Astrocyte of the cerebellum (primary cell): ENCODE measurements at places on chromosomes 7 and 10.
A peak's percentile ranks its signal among the peaks of the same experiment; 100 is the strongest.

DNA sequence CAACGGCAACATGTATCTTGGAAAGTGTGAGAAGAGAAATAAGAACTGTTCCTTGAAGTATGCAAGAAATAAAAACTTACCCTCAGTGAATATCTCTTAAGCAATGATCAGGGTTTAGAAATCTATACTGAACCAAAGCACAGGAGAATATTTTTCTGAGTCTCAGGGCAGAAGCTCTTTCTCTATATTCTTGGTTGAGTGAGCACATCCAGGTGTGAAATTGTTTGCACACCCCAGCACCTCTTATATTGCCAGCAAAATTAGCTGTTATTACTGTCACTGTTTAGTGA is 8.4 kb downstream of the DLX6 start:
- DNase-seq = no peak

DNA sequence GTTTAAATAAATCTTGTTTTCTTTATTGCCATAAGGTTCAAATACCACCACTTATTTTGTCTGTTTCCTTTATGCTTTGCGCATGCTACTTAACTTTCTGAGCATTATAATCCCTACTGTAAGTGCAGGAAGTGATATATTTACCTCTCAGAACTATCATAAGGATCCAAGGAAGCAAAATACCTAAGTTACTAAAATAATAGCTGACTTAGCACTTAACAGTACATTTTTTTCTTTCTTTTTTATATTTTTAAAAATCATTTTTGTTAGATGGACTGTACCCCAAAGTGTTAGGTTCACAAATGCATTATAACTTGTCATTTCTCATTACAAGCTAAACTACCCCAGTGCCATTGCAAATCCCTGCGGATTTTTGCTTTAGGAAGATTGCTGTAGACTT is 663.8 kb downstream of the SUGCT start:
- no peak for DNase-seq

- DNase-seq = no peak
Observed at GRCh38 chr10:73229567-73229966, 17.5 kb downstream of the DNAJC9 start.

DNA sequence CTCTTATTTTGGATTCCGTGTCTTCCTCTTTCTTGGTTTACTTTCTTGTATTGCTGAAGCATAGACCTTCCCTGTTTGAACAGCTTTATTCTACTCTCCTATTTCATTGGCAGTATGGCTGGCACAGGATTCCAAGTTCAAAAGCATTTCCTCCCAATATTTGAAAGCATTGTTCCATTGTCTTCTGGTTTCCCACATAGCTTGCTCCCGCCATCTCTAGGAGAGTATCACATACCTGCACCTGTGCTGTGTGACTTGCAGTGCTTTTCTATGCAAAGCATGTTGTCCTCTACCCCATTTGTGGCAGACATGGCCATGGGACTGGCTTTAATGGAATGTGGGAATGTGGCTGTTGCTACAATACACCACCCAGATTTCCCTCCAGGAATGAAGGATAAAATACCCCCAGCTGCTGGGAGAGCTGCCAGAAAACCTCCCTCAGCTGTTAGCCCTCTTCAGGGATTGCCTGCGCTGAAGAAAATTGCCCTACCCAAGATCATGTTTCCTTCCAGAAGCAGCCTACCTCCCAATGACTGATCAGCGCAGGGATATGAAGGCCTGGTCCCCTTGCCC is 6.9 kb upstream of the MYOF start:
- DNase-seq = no peak

DNA sequence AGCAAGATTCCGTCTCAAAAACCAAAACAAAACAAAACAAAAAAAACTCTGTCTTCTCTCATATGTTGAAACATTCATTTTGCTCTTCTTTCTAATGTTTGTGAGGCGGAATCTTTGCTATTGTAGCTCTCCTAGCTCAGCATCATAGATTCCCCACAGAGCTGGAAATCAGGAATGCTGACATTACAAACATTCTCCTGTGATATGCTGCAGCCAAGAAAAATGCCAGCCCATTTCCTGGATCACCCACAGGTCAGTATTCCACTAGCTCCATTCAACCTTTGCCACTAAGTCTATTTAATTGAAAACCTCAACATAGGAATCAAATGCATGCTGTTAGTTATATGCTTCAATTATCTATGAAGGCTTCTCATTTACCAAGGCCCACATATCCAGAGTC is 186.3 kb downstream of the IPMK start:
- DNase-seq = peak; percentile 11

- DNase-seq = no peak
Observed at GRCh38 chr7:89017695-89018094, 222.2 kb upstream of the TEX47 start.

- DNase-seq = peak; percentile 46
Observed at GRCh38 chr7:82729172-82730030, 285.8 kb upstream of the CACNA2D1 start.

DNA sequence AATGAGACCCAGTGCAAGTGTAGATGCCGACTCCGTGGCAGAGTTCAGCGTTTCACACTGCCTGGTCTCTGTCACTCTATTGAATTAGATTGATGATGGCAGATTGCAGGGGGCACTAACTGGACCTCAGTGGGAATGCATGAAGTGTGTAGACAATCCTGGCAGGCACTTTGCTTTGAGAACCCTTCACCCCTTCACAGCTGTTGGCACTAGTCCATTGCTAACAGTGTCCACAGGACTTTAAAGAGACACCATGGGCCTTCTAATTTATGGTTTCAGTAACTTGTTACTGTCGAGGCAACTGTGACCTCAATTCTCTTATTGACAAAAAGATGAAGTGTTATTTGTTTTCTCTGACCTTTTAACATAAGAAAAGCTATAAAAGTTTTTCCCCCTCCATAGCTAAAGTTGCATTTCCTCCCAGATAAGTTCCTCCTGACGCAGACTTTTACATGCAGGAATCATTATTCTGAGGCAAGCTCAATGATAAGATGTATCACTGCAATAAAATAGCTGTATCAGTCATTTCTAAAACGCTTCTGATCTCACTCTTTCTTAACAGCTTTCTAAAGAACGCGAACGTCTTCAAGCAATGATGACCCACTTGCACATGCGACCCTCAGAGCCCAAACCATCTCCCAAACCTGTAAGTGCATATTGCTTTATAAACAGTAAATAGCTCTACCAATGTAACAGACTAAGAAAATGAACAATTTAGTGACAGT is 238.9 kb downstream of the FOXP2 start:
- peak; percentile 4 for DNase-seq

- DNase-seq = no peak
Observed at GRCh38 chr10:31647861-31648260, 280.8 kb downstream of the ARHGAP12 start.

- DNase-seq = no peak
Observed at GRCh38 chr7:127417346-127417745, 24.8 kb upstream of the ZNF800 start.

- DNase-seq = no peak
Observed at GRCh38 chr7:112154690-112155089, 51.5 kb downstream of the DOCK4 start.

GRCh38 chr10:111873621-111874135 is 309.9 kb downstream of the GPAM start:
- no peak for DNase-seq

- no peak for DNase-seq
Observed at GRCh38 chr7:157684157-157684908, 347.5 kb downstream of the DNAJB6 start.
